Activated T-cell treated with anti-CD3 and anti-CD28 coated beads for 24 hours (primary cell): ENCODE measurements at places on chromosomes 5 and 9.

GRCh38 chr5:180596115-180596667, 4.9 kb upstream of the SCGB3A1 start:
- no peak for DNase-seq

- DNase-seq, result no peak
Observed at GRCh38 chr5:76145945-76146344, 62.8 kb downstream of the SV2C start.

GRCh38 chr5:172243302-172243701, 40.3 kb downstream of the UBTD2 start:
- no peak for DNase-seq

GRCh38 chr5:103745353-103746065, 182.9 kb upstream of the NUDT12 start:
- no peak for DNase-seq

DNA sequence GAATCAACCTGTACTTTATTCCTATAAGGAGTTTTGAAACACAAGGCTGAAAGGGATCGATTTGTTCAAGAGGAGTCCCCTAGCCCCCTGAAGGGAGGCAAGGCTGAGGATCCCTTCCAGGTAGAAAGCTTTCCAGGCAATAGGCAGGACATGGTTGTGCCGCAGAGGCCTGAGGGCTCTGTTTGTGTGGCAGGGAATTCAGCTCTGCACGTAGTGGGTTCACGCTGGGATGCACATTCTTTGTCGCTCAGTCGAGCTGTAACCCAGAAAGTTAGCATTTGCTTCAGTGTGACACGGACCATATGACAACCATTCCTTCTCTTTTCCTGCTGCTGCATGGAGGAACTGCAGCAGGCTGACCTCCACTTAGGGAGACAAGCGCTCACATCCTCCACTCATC, 65.6 kb upstream of the TRIO start:
- DNase-seq, result no peak

GRCh38 chr5:96489532-96489931, 56.5 kb upstream of the PCSK1 start:
- no peak for DNase-seq

GRCh38 chr5:51958473-51958872, 575.2 kb downstream of the ISL1 start:
- DNase-seq, result no peak

DNA sequence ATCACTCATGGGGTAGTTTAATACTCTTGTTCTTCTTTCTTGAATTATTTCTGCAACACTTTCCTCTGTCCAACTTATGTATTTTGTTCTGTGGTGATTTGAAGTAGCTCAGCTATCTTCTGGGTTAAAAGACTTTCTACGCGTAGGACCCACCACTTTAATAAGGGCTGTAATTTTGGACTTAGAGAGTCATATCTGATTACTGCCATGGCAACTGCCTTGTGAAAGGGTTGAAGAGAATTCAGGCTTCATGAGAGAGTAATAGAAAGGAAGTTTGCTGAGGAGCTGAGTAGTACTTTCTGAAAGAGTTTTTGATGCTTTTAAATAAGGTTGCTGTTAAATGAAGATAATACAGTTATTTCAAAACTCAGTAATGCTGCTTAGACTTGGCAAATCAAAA, 89.5 kb downstream of the TLE4 start:
- DNase-seq, result no peak

DNA sequence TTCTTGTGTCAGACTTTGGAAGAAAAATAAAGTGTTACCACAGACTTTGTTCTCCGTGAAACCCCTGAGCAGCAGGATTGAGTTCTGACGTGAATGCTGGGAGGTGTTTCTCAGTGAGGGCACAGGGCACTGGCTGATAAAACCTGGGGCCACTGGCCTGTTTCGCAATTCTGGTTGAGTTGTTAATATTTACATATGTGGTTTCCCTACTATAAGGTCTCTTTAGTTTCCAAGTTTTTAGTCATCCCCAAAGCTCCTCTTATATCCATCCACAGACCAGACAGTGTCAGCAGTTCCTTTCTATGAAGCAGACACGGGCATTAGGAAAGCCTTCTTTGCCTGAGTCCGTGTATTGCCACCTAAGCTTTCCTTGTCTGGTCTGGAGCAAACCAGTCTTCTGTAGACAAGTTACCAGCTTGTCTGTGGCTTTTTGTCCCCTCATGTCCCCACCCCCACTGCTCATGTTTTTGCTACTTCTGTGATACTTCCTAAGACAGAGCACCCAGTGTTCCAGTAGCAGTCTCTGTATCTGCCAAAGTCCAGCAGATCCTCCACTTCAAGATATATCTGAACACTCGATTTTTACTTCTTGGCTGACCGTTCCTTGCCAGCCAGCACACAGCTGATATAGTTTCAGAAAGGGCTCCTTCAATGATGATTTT, 42.0 kb downstream of the ACO1 start:
- DNase-seq, result no peak

DNA sequence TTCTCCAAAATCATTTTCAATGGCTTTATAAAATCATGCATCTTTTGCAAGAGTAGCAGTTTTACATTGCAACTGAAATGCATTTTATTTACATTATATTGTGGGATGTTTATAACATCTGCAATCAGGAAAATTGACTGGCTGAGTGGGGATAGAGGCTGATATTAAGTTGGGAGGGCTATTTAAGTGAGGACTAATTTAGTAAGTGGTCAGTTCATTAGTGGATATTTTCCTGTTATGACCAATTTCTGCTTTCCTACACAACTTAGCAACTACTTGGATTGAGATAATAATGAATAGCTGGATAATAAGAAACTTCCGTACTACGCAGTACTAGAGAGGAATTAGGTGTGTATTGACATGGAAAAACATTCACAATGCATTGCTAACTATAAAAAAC, 92.9 kb upstream of the SSBP2 start:
- no peak for DNase-seq

DNA sequence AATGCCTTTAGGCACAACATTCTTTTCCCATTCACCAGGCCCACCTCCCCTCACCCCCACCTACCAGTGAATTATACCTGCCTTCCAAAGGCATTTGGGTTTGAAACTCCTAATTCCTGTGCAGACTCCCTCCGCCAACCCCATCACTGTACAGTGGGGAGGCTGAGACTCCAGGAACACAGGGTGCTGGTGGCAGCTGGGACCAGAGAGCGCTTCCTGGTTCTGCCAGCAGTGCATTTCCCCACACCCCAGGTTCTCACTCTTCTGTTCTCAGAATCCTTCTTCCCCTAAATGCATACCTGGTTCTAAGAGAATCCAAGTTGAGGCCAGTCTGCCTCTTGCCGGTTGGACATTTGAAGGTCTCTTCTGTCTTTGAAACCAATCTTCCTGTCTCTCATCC, 21.1 kb downstream of the SLC36A2 start:
- no peak for DNase-seq
